ENCODE measurements at places on chromosomes 7 and 10.
A peak's percentile ranks its signal among the peaks of the same experiment; 100 is the strongest.

- peak; percentile 3 for DNase-seq
- peaks cover 8% of the 10 kb centered on the region for H3K4me1 ChIP-seq
- peak overlapping the region; percentile 80 for H3K4me3 ChIP-seq
- H3K36me3 ChIP-seq = no peaks in the 10 kb centered on the region
- peak overlapping the region; percentile 29 for H3K27ac ChIP-seq
Measured at GRCh38 chr7:25496476-25497368, 268.4 kb upstream of the NPVF start.

- DNase-seq = no peak
- no peak overlapping the region for H3K4me3 ChIP-seq
- peaks cover 5% of the 10 kb centered on the region for H3K4me1 ChIP-seq
- no peaks in the 10 kb centered on the region for H3K27me3 ChIP-seq
- H3K27ac ChIP-seq = no peak overlapping the region
Measured at GRCh38 chr10:129677377-129677927, 210.4 kb downstream of the MGMT start.

DNA sequence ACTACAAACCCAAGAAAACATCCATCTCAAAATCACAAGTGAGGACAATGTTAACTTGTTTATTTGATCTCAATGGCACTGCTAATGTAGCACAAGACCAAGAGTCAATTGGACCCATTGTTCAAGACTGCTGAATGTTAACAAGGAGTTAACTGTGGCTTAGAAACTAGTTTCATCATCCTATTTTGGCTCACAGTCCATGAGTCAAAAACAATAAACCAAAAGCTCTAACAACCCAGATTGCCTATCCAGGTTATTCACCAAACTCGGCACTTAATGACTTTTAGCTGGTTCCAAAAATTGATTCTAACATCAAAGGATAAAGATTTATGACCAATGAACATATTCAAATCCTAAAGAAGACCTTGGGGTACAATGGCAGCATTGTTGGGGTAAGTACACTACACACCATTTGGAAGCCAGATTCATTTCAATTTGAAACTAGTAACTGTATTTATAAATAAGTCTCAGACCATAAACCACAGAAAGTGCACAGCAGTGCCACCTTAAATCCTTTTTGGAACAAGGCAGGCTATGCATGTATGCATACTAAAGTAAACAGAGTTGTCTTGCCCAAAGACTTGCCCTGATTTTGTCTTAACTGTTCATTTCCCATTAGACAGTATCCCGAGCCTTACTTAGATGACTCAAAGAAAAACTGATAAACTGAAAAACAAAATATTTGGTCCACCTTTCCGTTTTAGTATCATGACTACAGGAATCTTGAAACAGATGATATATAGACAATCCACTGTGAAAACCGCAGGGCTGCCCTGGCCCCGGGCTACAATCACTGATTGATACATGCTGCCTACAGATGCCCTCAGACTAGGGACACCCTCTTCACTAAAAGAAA is 84.5 kb downstream of the SRPK2 start:
- H3K27ac ChIP-seq = peak overlapping the region; percentile 65
- DNase-seq = no peak
- H3K4me3 ChIP-seq = peak overlapping the region; percentile 67
- no peaks in the 10 kb centered on the region for H3K27me3 ChIP-seq
- H3K4me1 ChIP-seq = peaks cover 79% of the 10 kb centered on the region

GRCh38 chr10:70913893-70914240 is 25.5 kb upstream of the PCBD1 start:
- H3K27ac ChIP-seq = no peak overlapping the region
- no peaks in the 10 kb centered on the region for H3K4me1 ChIP-seq
- no peaks in the 10 kb centered on the region for H3K36me3 ChIP-seq
- no peak overlapping the region for H3K4me3 ChIP-seq
- peaks cover 5% of the 10 kb centered on the region for H3K27me3 ChIP-seq
- no peak for DNase-seq

- peak; percentile 86 for DNase-seq
- H3K36me3 ChIP-seq = no peaks in the 10 kb centered on the region
- H3K4me3 ChIP-seq = peak overlapping the region; percentile 48
- no peak overlapping the region for H3K27ac ChIP-seq
Measured at GRCh38 chr7:73715648-73716317, 3.7 kb downstream of the STX1A start.
